AG08395 (cell line): ENCODE measurements at places on chromosomes 4 and X.

DNA sequence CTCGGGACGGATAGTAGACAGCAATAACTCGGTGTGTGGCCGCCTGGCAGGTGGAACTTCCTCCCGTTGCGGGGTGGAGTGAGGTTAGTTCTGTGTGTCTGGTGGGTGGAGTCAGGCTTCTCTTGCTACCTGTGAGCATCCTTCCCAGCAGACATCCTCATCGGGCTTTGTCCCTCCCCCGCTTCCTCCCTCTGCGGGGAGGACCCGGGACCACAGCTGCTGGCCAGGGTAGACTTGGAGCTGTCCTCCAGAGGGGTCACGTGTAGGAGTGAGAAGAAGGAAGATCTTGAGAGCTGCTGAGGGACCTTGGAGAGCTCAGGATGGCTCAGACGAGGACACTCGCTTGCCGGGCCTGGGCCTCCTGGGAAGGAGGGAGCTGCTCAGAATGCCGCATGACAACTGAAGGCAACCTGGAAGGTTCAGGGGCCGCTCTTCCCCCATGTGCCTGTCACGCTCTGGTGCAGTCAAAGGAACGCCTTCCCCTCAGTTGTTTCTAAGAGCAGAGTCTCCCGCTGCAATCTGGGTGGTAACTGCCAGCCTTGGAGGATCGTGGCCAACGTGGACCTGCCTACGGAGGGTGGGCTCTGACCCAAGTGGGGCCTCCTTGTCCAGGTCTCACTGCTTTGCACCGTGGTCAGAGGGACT, 5.7 kb upstream of the MSANTD1 start:
- DNase-seq: no peak

GRCh38 chrX:37653397-37654085, 32.0 kb upstream of the XK start:
- no peak for DNase-seq

GRCh38 chr4:99714179-99714578, 56.6 kb upstream of the C4orf54 start:
- DNase-seq: no peak

DNA sequence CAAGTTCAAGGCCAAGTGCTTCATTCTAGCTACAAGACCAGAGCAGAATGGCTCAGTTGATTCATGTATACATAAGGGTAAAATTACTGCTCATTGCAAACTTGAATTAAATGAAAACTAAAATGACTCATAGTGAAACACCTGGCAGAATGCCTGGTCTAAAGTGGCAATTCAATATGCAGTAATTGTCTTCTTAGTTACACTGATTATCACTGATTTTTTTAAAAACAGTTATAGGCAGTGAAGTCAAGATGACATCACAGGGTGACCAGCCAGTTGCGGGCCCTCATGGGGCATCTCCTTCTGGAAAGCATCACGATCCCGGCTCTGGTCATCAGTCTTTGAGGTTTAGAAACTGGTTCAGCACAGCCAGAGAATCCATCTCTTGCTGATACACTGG, 154.2 kb downstream of the RAB28 start:
- no peak for DNase-seq

DNA sequence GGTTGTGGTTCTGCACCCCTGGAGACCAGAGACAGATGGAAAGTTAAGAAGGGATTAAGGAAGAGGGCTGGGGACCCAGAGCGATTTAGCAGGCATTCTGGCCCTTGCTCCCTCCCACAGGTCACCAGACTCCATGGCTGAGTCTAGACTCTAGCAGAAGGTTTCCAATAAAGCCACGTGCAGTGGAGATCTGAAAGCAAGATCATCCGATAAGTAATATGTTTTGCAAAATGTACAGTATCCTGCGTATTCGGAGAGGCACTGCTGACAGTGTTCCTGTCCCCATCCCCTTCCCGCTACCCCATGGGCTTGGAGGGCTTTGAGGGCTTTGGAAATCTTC, 531 bp upstream of the GPRIN3 start:
- DNase-seq: no peak

DNA sequence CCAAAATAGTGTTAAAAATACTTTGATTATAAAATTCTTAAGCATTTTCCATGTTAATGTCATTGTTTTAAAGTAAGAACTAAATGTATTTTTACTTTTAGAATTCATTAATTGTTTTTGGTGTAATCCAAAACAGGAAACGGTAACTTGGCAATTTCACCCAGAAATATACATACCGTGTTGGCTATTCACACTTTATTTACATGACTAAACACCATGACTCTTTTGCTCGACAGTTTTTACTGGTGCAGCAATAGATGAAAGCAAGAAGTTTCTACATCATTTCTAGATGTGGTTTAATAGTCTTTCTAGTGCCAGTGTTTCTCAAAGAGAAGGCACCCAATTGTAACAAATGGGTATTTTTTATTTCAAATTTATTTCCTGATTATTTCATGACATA, 25.6 kb upstream of the MAGEA1 start:
- DNase-seq: no peak

DNA sequence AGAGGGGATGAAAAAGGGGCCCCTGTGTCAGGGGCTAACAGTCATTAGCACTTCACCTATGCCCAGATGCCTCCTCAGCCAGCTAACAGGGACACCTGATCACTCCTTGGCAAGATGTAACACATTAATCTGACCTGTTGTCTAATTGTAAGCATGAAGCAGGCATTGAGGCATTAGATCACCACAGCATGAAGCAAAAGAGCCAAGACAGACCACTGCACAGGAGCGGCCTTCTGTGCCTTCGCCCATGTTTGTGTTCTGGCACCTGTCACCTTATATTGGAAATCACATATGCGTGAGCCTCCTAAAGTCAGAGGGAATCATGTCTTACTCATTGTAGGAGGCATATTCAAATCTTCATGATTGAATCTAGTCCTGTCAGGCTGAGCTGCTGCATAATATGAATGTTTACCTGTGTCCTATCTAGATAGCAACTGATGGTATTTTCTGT, 48.4 kb downstream of the PTTG2 start:
- DNase-seq: no peak

- no peak for DNase-seq
Observed at GRCh38 chrX:106899276-106899675, 3.9 kb downstream of the RIPPLY1 start.

DNA sequence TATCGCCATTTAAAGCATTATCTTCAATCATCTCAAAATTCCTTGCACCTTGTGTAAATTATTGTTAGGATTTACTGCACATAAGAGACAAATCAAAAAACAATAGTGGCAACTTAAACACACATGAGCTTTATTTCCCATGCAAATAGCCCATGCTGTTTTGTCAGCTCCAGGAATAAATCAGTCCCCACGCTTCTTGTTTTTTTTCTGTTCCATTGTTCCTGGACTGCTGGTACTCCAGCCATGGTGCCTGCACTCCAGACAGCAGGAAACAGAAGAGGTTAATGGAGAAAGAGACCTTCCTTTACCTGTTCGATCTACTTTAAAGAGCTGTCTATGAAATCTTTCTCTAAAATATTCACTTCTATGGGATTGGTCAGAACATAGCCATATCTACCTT, 1515.7 kb upstream of the TENM3 start:
- no peak for DNase-seq
